ENCODE measurements at places on chromosomes 4 and X.

DNA sequence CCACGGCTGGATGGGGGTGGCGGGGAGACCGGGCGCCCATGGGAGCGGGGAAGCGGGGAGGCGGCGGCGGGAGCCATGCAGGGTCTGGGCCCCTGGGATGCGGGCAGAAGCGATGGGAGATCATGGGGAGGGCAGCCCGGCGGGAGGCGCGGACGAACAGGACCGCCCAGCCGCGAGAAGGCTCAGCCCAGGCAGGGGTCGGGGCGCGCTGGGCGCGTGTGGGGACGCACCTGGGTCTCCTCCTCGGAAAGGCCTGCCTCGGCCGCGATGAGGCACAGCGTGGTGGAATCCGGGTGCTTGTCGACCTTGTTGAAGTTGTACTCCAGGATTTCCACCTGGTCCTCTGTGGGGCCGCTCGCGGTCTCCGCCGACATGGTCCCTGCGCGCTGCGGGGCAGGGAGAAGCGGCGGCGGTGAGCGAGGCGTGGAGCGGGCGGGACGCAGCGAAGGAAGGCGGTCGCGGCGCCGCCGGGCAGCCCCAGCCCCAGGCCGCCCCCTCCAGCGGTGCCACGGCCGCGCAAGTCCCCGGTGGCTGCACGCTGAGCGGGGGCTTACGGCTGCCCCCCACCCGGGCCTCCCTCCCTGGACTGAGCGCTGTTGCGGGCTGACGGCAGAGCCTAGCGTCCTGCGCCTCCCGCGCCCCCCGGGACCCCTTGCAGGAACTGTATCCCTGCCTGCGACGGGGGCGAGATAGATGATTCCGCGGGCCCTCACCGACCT lies 25.3 kb downstream of the HOPX start:
- DNase-seq: no peak

DNA sequence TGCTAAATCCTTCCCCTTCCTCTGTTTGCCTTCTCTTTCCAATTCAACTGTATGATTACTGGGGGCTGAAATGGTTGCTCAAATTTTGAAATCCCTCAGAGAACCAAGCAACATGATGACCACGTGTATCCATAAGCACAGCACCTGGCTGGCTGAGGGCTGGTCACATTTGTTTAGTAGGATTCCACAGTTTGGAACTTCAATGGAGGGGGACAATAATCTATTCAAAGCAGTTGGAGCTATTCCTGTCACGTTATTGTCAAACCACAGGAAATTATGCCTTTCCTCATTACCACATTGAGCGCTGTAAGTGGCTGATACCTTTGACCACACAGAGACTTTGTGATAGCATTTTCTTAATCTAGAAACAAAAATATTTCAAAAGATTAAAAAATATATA lies 7.0 kb downstream of the TMSB4X start:
- no peak for DNase-seq

DNA sequence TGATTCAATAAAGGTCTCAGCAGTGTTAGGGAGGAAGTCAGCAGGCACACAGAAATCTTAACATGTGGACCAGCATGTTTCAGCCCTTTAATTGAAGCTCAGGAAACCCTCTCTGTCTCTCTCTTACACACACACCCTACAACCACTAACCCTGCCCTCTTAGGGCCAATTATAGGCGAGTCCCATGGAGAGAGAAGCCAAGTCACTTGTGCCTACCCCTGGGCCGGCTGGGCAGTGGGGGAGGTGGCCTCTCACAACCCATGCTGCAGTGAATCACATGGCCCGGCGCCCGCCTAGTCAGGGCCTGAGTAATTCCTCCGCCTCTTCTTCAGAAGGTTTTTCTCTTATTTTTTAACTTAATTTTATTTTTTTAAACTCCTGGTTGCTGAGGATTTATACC lies 3.7 kb downstream of the FGD1 start:
- peak; percentile 62 for DNase-seq

- DNase-seq: no peak
Measured at GRCh38 chr4:182126603-182127002, 116.6 kb upstream of the TENM3 start.

GRCh38 chr4:8537041-8537461 lies 43.1 kb upstream of the GPR78 start:
- DNase-seq: peak; percentile 51

GRCh38 chrX:16646366-16647138 lies 3.4 kb upstream of the S100G start:
- no peak for DNase-seq

DNA sequence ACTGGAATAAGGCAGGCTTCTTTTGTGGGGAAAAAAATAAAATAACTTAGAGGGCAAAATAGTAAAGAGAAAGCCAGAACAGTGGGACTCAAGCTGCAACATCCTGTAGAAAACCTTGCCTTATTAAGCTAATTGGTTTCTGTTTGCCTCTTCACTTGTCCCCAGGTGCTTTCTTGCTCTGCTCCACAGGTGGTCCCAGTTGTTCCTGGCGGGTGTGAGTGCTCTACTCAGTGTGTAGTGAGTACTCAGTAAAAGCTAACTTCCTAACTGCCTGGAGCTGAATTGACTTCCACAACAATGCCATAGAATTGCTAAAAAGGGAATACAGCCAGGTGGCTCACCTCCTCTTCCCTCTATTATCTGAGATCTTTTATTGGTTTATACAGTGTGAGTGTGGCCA lies 930.2 kb downstream of the C4orf33 start:
- no peak for DNase-seq

DNA sequence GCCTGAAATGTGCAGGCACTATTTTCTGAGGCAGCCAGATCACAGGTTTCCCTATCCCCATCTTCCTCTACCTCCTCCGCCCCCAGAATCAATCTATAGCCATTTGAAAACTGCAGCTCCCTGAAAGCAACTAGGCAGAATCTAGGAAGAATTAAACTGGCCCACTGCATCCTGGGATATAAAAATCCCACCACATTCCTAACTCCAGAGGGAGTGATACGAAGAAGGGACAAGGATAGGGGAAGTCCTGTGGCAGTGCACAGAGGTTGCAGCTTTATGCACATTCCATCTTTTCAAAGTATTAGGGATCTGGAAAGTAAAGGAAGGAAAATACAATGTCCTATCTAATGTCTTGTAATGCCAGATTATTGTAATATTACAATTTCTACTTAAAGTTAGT lies 18.3 kb upstream of the HERC3 start:
- no peak for DNase-seq

DNA sequence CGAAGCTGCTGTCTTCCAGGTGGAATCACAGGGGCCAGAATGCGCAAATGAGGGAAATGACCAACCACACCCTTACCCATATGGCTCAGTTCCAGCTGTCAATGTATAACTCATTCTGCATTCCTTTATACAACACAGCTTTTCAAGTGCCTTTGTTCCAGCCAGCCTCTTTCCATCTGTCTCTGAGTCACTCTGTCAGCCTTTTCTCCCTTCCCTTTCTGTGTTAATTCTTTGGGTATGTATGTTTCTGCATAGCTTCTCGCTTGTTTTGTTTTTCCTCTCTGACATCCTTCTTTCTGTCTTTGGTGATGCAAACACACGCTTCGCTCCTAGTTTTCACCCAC lies 54.5 kb downstream of the RS1 start:
- DNase-seq: no peak

DNA sequence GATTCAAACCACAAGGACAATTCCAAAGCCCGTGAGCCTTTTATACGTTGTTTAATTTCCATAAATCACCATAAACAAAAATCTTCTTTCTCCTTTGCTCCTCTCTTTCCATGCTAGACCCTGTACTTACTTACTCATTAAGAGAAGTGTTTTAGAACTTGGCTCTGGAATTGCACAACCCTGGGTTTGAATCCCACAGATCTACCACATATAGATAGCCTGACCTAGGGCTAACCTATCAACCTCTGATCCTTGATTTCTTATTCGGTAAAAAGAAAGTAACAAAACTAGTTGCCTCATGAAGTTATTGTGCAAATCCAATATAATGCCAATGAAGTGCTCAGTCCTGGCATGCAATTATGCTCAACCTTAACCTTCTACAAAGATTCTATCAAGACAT lies 68.8 kb downstream of the ZAR1 start:
- no peak for DNase-seq

DNA sequence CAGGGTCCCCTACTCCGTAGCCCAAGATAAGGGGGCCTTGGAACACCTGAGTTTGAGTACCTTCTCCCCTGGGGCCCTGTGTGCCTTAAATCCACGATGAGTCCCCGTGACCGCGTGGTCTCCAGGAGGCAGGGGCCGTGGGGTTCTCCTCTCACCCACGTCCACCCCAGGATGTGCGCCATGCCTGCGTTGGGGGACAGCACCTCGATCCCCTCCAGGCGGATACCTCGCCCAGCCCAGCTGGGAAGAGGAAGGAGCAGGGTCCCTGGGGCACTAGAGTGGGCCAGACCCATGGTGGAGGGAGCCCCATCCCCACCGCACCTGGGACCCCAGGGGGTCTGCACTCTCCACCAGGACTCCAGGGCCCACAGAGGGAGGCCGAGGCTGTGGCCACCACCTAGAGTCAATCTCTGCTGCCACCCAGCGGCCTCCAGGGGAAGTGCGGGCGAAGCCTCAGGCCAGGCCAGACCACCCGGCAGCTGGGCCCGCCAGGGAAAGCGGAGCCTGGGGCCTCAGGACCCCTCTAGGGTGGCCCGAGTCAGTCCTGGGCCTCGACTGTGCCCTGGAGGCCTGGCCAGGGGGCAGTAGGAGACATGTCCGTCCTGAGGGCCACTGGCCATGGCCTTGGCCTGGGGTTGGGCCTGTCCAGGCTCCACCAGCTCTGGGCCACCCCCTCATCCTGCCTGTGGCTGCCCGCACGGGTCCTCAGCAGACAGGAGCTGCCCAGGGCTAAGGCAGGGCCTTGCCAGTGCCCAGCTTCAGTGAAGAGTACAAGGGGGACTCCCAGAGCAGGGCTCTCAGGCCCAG lies 55.0 kb downstream of the FAM53A start:
- DNase-seq: peak; percentile 69

DNA sequence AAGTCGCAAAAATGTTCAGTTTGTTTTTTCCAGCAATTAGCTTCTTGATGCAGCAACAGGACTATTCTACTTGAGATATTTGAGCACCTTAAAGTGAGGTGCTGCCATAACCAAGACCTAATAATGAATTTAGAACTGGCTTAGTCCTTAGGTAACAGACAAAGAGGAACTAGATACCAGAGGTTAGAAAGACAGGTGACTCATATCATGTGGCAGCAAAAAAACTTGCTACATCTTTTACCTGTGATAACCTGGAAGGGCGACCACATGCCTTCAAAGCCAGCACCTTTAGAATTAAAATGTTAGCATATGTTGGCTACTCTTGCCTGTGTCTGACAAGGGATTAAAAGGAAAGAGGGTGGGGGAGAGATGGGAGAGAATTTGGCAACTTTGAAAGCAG lies 90.4 kb downstream of the ARHGAP6 start:
- DNase-seq: no peak

- DNase-seq: no peak
Measured at GRCh38 chr4:48949518-48950219, 36.4 kb upstream of the CWH43 start.

DNA sequence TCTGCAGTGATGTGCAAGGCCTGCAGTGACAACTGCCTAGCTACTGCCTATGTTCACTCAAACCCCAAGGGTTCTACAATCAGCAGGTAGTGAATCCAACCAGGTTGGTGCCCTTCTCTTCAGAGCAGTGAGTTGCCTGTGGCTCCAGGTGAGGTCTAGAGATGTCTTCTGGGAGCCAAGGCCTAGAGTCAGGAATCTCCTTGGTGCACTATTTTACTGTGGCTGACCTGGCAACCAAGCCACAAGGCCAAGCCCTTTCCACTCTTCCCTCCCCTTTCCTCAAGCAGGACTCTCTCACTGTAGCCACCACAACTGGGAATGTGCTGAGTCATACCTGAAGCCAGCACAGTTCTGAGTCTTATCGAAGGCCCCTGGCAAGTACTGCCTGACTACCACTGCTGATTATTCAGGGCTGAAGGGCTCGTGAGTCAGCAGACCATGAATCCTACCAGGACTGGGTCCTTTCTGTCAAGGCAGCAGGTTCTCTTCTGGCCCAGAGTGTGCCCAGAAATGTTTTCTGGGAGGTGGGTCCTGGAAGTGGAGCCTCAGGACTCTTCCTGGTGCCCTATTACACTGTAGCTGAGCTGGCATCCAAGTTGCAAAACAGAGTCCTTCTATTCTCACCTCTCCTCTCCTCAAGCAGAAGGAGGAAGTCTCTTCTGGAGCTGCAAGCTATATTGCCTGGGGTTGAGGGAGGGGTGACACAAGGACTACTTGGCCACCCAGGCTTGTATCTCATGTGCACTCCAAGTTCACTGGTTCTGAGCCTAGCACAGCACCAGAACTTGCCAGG lies 111.6 kb downstream of the BTC start:
- DNase-seq: no peak

- no peak for DNase-seq
Measured at GRCh38 chr4:39614487-39615162, 24.0 kb downstream of the SMIM14 start.

DNA sequence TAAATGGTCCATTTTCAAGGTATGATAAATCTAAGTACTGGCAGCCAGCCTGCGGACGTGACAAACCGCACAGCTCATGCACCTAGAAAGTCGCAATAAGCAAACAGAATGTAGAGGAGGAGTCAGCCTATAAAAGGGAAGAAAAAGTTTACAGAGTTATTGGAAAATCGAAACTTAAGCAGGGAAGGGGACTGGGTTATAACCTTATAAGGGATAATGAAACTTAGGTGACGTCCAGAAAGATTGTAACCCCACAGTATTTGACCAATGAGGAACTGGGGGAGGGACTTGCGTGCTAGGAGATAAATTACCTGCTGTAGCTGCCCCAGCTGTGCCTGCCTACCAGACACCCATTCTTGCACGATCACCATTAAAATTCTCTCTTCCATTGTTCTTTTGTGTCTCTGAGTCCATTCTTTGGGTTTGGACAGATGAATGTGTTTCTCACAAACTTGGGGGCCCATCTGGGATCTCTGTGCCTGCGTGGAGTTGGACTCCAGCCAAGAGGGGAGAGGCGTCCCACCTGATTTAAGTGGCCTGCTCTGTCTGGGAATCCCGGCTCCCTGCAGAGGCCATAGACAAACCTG lies 61.0 kb downstream of the ZCCHC12 start:
- no peak for DNase-seq

DNA sequence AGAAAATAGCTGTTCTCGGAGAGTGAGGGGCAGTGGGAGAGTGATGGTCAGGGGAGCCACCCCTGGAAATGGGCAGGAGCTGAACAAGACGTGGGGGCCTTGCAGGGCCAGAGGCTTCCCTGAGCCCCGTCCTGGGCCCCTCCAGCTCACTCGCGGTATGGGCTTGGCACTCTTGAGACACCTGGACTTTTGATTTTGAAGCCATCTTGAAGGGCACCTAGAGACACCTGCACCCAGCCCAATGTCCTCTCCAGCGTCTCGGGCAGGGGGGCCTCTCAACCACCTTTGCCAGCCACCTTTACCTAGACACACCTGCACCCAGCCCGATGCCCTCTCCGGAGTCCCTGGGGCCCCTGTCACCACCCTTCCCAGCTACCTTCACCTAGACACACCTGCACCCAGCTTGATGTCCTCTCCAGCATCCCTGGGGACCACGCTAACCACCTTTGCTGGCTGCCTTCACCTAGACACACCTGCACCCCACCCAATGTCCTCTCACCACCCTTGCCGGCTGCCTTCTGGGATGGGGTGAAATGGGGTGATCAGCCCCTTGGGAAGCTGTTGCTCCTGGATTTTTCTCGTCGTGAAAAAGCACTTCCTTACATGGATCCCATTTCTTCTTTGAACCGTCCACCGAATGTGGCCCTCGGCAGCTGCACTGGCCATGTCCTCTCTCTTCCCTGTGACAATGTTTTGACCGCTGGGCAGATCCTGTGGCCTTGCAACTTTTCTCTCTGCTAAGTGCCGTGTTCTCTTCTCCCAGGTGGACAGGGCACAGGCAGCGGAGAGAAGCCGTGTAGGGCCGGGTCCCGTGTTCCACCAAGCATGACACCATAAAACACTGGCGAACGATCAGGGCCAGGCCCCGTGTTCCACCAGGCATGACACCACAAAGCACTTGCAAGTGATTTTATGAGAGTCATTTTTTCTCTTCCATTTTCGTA lies 47.5 kb downstream of the CPZ start:
- peak; percentile 10 for DNase-seq
